ENCODE measurements at places on chromosomes 3 and 15. TPM values are rescaled to one million over a fixed set of nuclear protein-coding genes. Genes with fewer than 3 reads are reported as not detected.

The DNAJA4 gene
- 9.9 TPM for total RNA-seq

The TMC3 gene
- not detected for total RNA-seq

The POLQ gene
- total RNA-seq: 2.0 TPM

The LRRC31 gene
- not detected for total RNA-seq

The TUSC7 gene
- not detected for total RNA-seq

DNA sequence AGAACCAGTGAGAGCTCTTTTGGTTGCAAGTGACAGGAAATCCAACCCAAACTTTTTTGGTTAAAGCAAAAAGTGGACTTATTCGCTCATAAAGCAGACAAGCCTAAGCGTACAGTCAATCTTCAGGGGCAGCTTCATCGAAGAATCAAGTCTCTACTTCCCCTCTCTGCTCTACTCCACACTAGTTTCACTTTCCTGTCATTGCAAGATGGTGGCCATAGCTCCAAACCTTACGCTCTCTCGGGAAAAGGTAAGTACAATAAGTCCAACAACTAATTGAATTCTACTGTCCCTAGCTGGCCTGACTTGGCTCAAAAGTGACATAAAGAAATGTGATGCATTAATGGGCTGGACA, 24.9 kb upstream of the ZNF710 start:
- DNase-seq: no peak

DNA sequence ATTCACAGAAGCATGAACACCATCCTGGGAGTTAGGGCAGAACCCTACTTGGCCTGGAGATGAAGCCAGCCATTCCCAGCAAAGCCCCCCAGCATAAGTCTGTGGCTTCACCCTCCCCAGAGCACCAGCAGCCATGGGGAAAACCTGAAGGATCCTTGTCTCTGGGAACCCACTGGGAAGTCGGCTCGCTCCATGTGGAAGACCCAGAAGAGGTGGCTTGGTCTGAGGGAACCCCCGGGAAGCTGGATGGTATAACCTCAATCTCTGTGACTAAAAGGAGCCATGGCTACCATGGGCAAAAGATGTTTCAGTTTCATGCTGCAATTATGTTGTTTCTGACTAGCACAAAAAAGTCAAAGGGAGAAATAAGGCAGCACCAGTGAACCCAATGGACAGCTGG, 11.8 kb upstream of the RPUSD3 start:
- no peak for DNase-seq

GRCh38 chr3:62809369-62809768, 65.8 kb downstream of the CADPS start:
- DNase-seq: no peak

- no peak for DNase-seq
These were observed 30.7 kb upstream of the IGSF10 start for GRCh38 chr3:151491525-151491924.

Measured in kidney epithelial cell (primary cell).